ENCODE measurements at places on chromosomes 1 and 21. TPM values are rescaled to one million over a fixed set of nuclear protein-coding genes. Genes with fewer than 3 reads are reported as not detected.

The CELA2A gene
- not detected for total RNA-seq

The C1orf141 gene
- not detected for total RNA-seq

The OLFML2B gene
- 39.7 TPM for total RNA-seq

The PADI2 gene
- total RNA-seq: 4.3 TPM

The ZYG11A gene
- 0.03 TPM for total RNA-seq

The AGPAT3 gene
- 18.3 TPM for total RNA-seq

DNA sequence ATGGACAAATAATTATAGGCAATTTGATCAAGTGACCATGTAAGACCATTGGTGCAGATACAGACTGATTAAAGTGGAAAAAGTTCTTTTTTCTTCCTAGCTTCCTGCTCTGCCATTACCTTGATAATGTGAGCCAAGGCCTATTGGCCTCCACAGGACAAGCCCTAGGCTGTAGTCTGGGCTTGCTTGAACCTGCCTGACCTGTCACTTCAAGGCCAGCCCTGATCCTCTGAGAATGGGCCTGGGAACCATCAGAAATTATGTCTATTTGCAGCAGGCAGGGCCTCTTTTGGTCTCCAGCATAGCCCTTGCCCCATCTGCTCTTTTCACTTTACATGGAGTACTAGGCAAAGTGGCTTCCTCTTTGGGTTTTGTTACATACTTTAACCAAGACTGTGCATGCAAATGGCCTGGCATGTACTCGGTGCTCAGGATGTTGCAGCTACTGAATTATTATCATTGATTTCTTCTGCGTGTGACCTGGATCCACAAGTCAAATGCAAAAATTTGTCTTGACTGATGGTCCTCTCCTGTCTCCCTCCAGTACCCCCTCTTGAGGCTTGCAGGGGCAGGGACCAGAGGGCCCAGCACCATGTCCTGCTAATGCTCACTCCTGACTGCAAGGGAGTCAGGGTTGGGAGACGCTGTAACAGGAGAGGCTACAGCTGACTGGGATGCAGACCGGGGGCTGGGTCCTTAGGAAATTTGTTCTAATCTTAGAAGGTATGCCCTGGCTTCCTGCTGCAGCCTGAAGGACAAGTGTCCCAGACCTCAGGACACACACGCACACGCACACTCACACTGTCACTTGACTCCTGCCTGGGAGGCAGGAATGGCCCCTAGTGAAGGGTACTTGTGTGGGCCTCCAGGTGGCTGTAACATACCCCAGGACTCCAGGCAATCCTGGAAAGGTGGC lies 39.4 kb downstream of the RCSD1 start:
- H3K4me3 ChIP-seq: no peak overlapping the region
- H3K36me3 ChIP-seq: no peaks in the 10 kb centered on the region
- no peak for DNase-seq
- H3K27me3 ChIP-seq: no peaks in the 10 kb centered on the region
- no peaks in the 10 kb centered on the region for H3K4me1 ChIP-seq
- H3K27ac ChIP-seq: no peak overlapping the region

- no peaks in the 10 kb centered on the region for H3K27me3 ChIP-seq
- H3K4me1 ChIP-seq: no peaks in the 10 kb centered on the region
- no peak overlapping the region for H3K27ac ChIP-seq
- H3K36me3 ChIP-seq: no peaks in the 10 kb centered on the region
These were observed 1214.9 kb downstream of the PLA2G4A start for GRCh38 chr1:188043536-188044245.

GRCh38 chr1:14659913-14660312 lies 61.4 kb downstream of the KAZN start:
- H3K27ac ChIP-seq: no peak overlapping the region
- no peak overlapping the region for H3K4me3 ChIP-seq
- peaks cover 8% of the 10 kb centered on the region for H3K27me3 ChIP-seq
- no peak for DNase-seq

- H3K27ac ChIP-seq: no peak overlapping the region
- peaks cover 17% of the 10 kb centered on the region for H3K4me1 ChIP-seq
- H3K27me3 ChIP-seq: peaks cover 39% of the 10 kb centered on the region
- no peaks in the 10 kb centered on the region for H3K36me3 ChIP-seq
- H3K4me3 ChIP-seq: no peak overlapping the region
- no peak for DNase-seq
These were observed 17.4 kb downstream of the C1QB start for GRCh38 chr1:22670352-22670975.

DNA sequence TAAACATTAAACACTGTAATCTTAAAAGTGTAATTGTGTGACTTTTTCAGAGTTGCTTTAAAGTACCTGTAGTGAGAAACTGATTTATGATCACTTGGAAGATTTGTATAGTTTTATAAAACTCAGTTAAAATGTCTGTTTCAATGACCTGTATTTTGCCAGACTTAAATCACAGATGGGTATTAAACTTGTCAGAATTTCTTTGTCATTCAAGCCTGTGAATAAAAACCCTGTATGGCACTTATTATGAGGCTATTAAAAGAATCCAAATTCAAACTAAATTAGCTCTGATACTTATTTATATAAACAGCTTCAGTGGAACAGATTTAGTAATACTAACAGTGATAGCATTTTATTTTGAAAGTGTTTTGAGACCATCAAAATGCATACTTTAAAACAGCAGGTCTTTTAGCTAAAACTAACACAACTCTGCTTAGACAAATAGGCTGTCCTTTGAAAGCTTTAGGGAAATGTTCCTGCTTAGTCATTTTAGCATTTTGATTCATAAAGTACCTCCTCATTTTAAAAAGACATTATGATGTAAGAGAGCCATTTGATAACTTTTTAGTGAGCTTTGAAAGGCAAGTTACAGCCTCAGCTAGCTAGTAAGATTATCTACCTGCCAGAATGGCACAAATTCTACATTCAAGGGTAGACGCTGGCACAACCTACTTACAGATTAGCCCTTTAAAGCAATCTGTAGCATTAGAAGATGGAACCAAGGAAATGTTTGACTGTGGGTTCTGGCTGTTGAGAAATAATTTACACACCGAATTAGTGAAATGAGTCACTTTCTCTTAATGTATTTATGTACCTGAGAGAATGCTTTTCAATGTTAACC lies 9.4 kb downstream of the SOD1 start:
- no peaks in the 10 kb centered on the region for H3K4me1 ChIP-seq
- no peak overlapping the region for H3K4me3 ChIP-seq
- no peak for DNase-seq
- H3K36me3 ChIP-seq: peaks cover 59% of the 10 kb centered on the region
- H3K27me3 ChIP-seq: no peaks in the 10 kb centered on the region
- H3K27ac ChIP-seq: no peak overlapping the region

DNA sequence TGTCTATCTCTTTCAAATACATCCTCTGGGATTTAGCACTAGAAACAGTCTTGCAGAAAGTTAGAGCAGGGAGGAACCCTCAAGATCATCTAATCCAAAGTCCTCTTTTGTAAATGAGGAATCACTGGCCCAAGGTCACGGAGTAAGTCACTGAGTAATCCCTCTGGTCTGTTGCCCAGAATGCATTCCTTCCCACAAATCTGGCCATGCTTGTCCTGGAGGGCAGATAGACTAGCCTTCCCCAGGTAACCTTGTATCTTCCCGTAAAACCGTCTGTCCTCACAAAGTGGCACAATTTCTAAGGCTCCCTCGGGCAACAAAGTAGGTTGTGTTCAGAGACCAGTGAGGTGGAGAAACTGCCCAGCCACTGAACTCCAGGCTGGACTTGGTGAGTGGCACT lies 46.2 kb downstream of the DDR2 start:
- no peak overlapping the region for H3K4me3 ChIP-seq
- H3K27ac ChIP-seq: no peak overlapping the region
- no peaks in the 10 kb centered on the region for H3K36me3 ChIP-seq
- no peaks in the 10 kb centered on the region for H3K4me1 ChIP-seq

GRCh38 chr1:174005032-174005431 lies 17.1 kb downstream of the RC3H1 start:
- H3K4me1 ChIP-seq: peaks cover 11% of the 10 kb centered on the region
- H3K36me3 ChIP-seq: peaks cover 2% of the 10 kb centered on the region
- H3K27me3 ChIP-seq: no peaks in the 10 kb centered on the region

GRCh38 chr1:2930913-2931723 lies 90.1 kb upstream of the ACTRT2 start:
- no peak for DNase-seq
- peaks cover 49% of the 10 kb centered on the region for H3K27me3 ChIP-seq
- H3K4me1 ChIP-seq: no peaks in the 10 kb centered on the region
- H3K4me3 ChIP-seq: no peak overlapping the region
- H3K36me3 ChIP-seq: no peaks in the 10 kb centered on the region
- H3K27ac ChIP-seq: no peak overlapping the region

DNA sequence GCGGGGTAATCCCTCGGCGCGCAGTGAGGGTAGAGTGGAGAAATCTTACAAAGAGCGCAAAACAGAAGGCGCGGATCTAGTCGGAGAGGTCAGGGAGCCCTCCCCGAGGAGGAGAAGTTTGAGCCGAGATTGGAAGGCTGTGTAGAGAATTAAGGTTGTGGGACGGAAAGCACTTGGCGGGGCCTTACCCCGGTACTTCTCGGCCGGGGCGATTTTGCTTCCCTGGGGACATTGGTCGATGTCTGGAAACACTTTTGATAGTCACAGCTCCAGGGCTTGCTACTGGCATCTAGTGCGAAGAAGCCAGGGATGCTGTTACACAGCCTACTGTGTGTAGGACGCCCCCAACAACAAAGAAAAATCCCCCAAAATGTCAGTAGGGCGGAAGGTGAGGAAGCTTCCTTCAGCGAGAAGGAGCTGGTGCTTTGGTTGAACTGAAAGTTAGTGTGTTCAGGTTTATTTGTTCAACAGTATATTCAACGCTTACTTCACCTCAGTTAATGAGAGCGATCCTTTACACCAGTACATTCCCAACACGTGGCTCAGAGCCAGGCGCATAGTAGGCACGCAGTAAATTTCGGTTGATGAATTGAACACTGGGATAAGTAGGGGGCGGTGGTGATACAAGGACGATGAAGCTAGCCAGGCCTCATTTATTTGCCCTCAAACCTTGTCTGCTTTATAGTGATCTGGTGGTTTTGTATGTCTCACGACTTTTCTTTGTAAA lies 807 bp downstream of the CEP85 start:
- peak; percentile 18 for DNase-seq
- H3K4me1 ChIP-seq: no peaks in the 10 kb centered on the region
- peak overlapping the region; percentile 76 for H3K4me3 ChIP-seq
- no peaks in the 10 kb centered on the region for H3K36me3 ChIP-seq
- no peaks in the 10 kb centered on the region for H3K27me3 ChIP-seq

DNA sequence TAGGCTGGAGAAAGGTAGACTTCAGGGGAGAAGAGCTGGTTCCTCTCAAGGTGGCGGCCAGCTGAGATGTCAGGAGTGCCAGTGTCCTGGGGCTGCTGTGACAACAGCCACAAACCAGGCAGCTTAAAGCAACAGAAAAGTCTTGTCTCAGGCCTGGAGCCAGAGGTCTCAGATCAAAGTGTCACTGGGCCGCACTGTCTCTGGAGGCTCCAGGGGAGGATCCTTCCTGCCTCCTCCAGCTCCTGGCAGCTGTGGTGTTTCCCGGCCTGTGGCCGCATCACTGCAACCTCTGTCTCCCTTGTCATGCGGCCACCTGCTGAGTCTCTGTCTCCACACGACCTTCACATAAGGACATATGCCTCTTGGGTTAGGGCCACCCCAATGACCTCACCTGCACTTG lies 24.4 kb upstream of the TSPEAR start:
- H3K27ac ChIP-seq: no peak overlapping the region
- no peak overlapping the region for H3K4me3 ChIP-seq
- DNase-seq: no peak

GRCh38 chr1:113074237-113074636 lies 1.2 kb downstream of the LRIG2 start:
- no peaks in the 10 kb centered on the region for H3K27me3 ChIP-seq
- peaks cover 7% of the 10 kb centered on the region for H3K36me3 ChIP-seq
- H3K4me3 ChIP-seq: peak overlapping the region; percentile 72
- no peak overlapping the region for H3K27ac ChIP-seq

DNA sequence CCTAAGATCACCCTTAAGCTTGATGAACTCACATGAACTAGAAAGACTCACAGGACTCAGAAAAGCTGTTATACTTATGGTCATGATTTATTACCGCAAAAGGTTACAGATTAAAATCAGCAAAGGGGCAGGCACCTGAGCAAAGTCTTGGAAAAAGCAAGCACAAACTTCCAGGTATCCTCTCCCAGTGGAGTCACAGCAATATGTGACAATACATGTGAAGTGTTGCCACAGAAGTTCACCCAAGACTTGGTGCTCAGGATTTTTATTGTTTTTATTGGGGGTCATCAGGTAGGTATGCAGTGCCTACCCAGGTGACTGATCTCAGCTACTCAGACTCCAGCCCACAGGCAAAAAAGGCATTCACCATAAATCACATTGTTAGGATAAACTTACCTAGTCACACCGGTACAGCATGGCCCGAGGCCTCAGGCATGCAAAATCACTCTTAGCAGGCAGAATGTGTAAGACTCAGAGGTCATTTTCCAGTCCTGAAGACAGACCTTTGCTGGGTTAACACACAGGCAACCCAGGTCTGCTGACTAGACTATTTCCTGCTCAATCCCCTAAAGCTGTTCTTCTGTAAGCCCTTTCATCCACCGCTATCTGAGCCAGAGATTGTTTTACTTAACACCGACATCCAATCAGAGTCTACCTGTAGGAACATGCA lies 55.6 kb downstream of the SSX2IP start:
- H3K36me3 ChIP-seq: no peaks in the 10 kb centered on the region
- no peaks in the 10 kb centered on the region for H3K27me3 ChIP-seq
- no peak overlapping the region for H3K27ac ChIP-seq
- no peak overlapping the region for H3K4me3 ChIP-seq

DNA sequence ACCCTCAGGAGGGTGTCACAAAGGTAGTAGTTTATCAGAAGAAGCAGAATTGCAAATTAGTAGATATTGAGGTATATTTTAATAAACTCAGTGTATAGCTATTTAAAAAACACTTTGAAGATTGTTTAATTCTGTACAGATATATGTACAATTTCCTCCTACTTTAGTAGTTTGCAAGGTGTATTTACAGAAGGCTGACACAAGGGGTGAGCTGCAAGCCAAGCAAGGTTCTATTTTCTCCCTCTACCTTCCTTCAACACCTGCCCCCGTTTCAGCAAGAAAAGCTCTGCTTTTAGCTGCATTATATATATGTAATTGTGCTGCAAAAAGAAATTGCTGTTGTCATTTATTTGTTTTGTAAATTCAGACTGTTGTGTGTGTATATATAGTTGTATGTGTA lies 674.2 kb upstream of the PKN2 start:
- no peak overlapping the region for H3K27ac ChIP-seq
- no peaks in the 10 kb centered on the region for H3K36me3 ChIP-seq
- H3K27me3 ChIP-seq: no peaks in the 10 kb centered on the region
- no peak overlapping the region for H3K4me3 ChIP-seq
- H3K4me1 ChIP-seq: no peaks in the 10 kb centered on the region
- DNase-seq: no peak

DNA sequence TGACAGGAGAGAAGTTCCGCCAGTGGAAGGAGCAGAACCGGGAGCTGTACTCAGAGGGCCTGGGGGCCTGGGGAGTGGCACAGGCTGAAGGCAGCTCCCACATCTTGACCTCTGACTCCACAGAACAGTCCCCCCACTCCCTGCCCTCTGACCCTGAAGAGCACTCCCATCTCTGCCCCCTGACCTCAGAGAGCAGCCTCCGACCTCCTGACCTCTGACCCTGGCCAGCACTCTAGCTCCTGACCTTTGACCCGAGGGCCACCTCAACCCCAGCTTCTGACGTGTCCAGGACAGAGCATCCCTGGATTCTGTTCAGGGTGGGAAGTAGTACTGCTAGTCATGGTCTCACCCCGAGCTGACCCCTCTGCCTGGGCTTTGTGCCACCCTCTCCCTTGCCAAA lies 1.1 kb upstream of the CATSPER4 start:
- no peak overlapping the region for H3K4me3 ChIP-seq
- no peaks in the 10 kb centered on the region for H3K36me3 ChIP-seq
- DNase-seq: no peak
- no peak overlapping the region for H3K27ac ChIP-seq
- H3K27me3 ChIP-seq: no peaks in the 10 kb centered on the region
- no peaks in the 10 kb centered on the region for H3K4me1 ChIP-seq

- H3K27me3 ChIP-seq: no peaks in the 10 kb centered on the region
- no peak overlapping the region for H3K4me3 ChIP-seq
- H3K36me3 ChIP-seq: no peaks in the 10 kb centered on the region
These were observed 34.5 kb upstream of the SLC5A9 start for GRCh38 chr1:48187969-48188563.
